ENCODE measurements at places on chromosomes 13 and 19. TPM values are rescaled to one million over a fixed set of nuclear protein-coding genes. Genes with fewer than 3 reads are reported as not detected.
A peak's percentile ranks its signal among the peaks of the same experiment; 100 is the strongest.

- H3K27ac ChIP-seq, result peak overlapping the region; percentile 88
- peak overlapping the region; percentile 92 for H3K4me3 ChIP-seq
- peak; percentile 33 for DNase-seq
- H3K36me3 ChIP-seq, result no peaks in the 10 kb centered on the region
- H3K4me1 ChIP-seq, result peaks cover 21% of the 10 kb centered on the region
Measured at GRCh38 chr19:2477732-2478191, 1.8 kb downstream of the GADD45B start.

Gene PLPP2
- total RNA-seq, result 0.92 TPM

- H3K27ac ChIP-seq, result no peak overlapping the region
- H3K4me3 ChIP-seq, result no peak overlapping the region
- H3K4me1 ChIP-seq, result peaks cover 4% of the 10 kb centered on the region
- no peaks in the 10 kb centered on the region for H3K36me3 ChIP-seq
Measured at GRCh38 chr13:112754281-112755025, 64.6 kb downstream of the ATP11A start.

DNA sequence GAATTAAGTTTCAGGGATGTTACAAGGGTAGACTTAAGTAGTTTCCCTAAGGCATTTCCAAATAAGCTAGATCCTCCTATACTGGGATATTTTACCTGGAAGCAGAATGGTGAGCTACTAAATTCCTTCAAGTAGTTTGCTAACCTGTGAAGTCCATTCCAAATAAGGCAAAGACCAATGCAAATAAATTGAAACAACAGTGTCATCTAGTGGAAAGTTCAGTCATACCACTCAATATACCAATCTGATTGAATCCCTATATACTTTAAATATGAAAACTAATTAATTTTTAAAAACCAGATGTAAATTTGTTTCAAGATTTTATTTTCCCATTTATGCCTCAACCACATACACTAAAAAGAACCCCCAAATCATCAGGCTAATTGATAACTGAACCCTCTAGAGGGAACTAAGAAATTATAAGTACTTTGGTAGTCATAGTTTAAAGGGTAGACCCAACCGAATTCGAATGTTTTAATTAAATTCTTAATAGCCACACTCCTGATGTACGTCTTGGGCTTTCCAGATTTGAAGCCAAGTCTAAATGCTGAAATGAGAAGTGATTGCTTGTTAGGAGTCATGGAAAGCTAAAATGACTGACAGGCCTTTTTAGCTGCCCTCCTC, 223.7 kb downstream of the TBC1D4 start:
- no peak overlapping the region for H3K4me3 ChIP-seq
- H3K27me3 ChIP-seq, result no peaks in the 10 kb centered on the region
- H3K4me1 ChIP-seq, result no peaks in the 10 kb centered on the region
- H3K27ac ChIP-seq, result no peak overlapping the region
- no peaks in the 10 kb centered on the region for H3K36me3 ChIP-seq
- no peak for DNase-seq

DNA sequence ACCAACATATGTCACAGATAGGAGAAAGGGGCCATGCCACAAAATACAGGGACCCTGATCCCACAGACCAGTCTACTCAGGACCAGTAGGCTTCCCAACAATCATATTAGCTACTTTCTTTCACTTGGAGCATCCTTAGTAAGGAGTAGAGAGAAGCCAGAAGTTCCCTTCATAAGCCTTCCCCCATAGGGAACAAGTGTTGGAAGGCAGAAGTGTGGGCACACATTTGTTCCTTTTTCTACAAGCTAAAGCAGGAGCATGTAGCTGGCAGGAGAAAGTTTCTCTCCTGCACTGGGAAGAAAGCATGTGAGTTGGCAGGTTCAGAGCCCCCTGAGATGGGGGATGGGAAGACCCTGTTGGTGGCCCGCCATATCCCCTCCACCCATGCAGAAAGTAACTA, 165.4 kb downstream of the KCTD12 start:
- no peak overlapping the region for H3K4me3 ChIP-seq
- peaks cover 21% of the 10 kb centered on the region for H3K4me1 ChIP-seq
- H3K27ac ChIP-seq, result no peak overlapping the region
- H3K27me3 ChIP-seq, result no peaks in the 10 kb centered on the region
- H3K36me3 ChIP-seq, result no peaks in the 10 kb centered on the region

Gene SH2D3A
- total RNA-seq, result not detected

Gene ALOX5AP
- 5.3 TPM for total RNA-seq

DNA sequence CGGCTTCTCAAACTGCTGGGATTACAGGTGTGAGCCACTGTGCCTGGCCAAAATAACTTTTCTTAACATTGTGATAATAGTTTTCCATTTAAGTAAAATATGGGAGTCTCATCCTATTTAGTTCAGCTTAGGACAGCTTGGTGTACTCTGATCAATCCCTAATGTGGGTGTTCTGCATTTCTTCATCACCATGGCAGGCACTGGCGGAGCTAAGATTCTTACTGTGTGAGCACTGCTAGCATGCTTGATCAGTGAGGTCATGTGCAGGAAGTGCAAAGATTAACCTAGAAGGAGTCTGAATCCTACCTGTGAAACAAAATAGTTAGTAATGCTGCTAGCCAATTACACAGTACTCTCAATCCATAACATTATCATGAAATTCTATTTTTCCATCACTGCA, 1684.2 kb upstream of the SLC10A2 start:
- no peaks in the 10 kb centered on the region for H3K27me3 ChIP-seq
- no peak overlapping the region for H3K4me3 ChIP-seq
- no peak overlapping the region for H3K27ac ChIP-seq
- H3K4me1 ChIP-seq, result no peaks in the 10 kb centered on the region

Gene CRX
- total RNA-seq, result not detected

Gene ZNF888
- total RNA-seq, result 0.24 TPM

Gene SELENOV
- not detected for total RNA-seq

DNA sequence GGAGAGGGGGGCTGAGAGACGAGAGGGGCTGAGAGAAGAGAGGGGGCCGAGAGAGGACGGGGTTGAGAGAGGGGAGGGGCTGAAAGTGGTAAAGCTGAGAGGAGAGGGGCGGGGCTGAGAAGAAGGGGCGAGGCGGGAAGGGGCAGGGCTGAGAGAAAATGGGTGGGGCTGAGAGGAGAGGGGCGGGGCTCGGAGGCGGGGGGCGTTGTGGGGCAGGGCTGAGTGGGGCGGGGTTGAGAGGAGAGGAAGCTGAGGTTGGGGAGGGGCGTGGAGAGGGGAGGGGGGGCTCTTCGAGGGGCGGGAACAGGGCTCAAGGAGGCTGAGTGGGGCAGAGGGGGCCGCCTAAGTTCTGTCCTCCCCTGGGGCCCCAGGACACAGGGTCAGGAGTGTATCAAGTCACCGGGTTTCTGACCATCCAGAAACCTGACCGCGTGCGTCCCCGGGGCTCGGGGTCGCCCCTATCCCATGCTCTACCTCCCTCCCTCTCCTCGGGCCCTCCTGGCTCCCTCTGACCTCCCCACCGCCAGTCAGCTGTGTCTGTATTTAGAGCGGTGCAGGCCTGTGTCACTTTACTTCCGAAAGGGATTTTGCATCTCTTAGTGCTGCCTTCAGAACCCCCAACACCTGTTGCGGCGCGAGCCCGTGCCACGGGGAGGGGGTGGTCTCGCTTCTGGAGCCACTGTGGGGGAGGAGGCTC, 38.6 kb upstream of the SEMA6B start:
- H3K4me1 ChIP-seq, result no peaks in the 10 kb centered on the region
- H3K27me3 ChIP-seq, result peaks cover 36% of the 10 kb centered on the region
- DNase-seq, result no peak
- no peaks in the 10 kb centered on the region for H3K36me3 ChIP-seq
- no peak overlapping the region for H3K4me3 ChIP-seq

Gene F2RL3
- 9.4 TPM for total RNA-seq

- H3K27ac ChIP-seq, result no peak overlapping the region
- peaks cover 14% of the 10 kb centered on the region for H3K4me1 ChIP-seq
- no peaks in the 10 kb centered on the region for H3K36me3 ChIP-seq
- H3K4me3 ChIP-seq, result peak overlapping the region; percentile 55
- H3K27me3 ChIP-seq, result peaks cover 8% of the 10 kb centered on the region
- peak; percentile 59 for DNase-seq
Measured at GRCh38 chr19:49019242-49019932, 2.5 kb upstream of the LHB start.

DNA sequence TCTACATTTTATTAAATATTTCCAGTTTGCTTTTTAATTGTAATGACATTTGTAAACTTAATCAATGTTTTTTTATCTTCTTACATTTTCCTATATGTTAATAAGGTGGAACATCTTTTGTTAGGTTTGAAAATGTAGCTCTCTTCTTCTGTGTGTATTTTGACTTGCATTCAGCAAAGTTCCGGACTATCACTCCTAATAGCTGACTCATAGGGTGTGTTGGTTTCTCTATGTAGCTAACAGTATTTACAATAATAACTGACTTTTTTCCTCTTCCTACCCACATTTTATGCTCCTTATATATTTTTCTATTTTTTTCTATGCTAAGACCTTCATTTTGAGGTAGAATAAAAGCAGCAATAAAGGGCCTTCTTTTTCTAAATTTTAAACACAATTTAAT, 28.1 kb downstream of the MYO16 start:
- no peak for DNase-seq
- H3K4me3 ChIP-seq, result no peak overlapping the region
- H3K36me3 ChIP-seq, result no peaks in the 10 kb centered on the region
- no peak overlapping the region for H3K27ac ChIP-seq
- no peaks in the 10 kb centered on the region for H3K27me3 ChIP-seq

Gene SLC8A2
- total RNA-seq, result not detected

GRCh38 chr19:12052091-12052496, 667 bp downstream of the ZNF878 start:
- H3K36me3 ChIP-seq, result no peaks in the 10 kb centered on the region
- H3K27ac ChIP-seq, result no peak overlapping the region
- no peak for DNase-seq
- peaks cover 10% of the 10 kb centered on the region for H3K27me3 ChIP-seq
- peak overlapping the region; percentile 60 for H3K4me3 ChIP-seq

- DNase-seq, result no peak
- no peak within 1 kb of the TSS for H3K4me3 ChIP-seq
- no peaks in the 10 kb centered on the region for H3K4me1 ChIP-seq
- H3K36me3 ChIP-seq, result no peaks in the 10 kb centered on the region
Measured at GRCh38 chr19:2359992-2360685, at the start of gene TMPRSS9. TSS of gene TMPRSS9 (plus strand) at chr19:2360265. CDS start at chr19:2389786, 29,521 bp downstream.

Gene LAIR1
- 2.9 TPM for total RNA-seq

DNA sequence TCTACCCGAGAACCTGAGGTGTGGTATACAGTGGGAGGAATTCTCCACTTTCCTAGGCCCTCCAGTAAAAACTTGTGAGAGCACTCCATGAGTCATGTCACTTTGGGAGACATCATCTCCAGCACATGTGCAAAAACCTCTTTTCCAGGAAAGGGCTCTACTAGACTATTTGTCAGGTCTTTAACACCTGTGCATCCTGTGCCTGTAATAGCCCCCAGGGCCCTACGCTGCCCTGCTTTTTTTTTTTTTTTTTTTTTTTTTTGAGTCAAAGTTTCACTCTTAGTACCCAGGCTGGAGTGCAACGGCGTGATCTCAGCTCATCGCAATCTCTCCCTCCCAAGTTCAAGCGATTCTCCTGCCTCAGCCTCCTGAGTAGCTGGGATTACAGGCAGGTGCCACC, 1.7 kb upstream of the ERVV-1 start:
- no peak overlapping the region for H3K4me3 ChIP-seq
- H3K4me1 ChIP-seq, result no peaks in the 10 kb centered on the region
- no peaks in the 10 kb centered on the region for H3K36me3 ChIP-seq
- H3K27me3 ChIP-seq, result no peaks in the 10 kb centered on the region

Gene KLC3
- total RNA-seq, result not detected

- H3K4me1 ChIP-seq, result no peaks in the 10 kb centered on the region
- no peak for DNase-seq
- no peak overlapping the region for H3K4me3 ChIP-seq
- no peaks in the 10 kb centered on the region for H3K27me3 ChIP-seq
Measured at GRCh38 chr19:22026687-22027086, 15.9 kb upstream of the ZNF208 start.

- H3K27me3 ChIP-seq, result peaks cover 16% of the 10 kb centered on the region
- DNase-seq, result peak; percentile 44
- H3K4me1 ChIP-seq, result peaks cover 6% of the 10 kb centered on the region
- H3K27ac ChIP-seq, result no peak overlapping the region
Measured at GRCh38 chr19:17385878-17386611, 8.0 kb downstream of the CCDC194 start.

- no peaks in the 10 kb centered on the region for H3K36me3 ChIP-seq
- H3K27ac ChIP-seq, result no peak overlapping the region
- no peak overlapping the region for H3K4me3 ChIP-seq
- no peaks in the 10 kb centered on the region for H3K4me1 ChIP-seq
Measured at GRCh38 chr19:31530781-31531180, 181.5 kb upstream of the TSHZ3 start.

DNA sequence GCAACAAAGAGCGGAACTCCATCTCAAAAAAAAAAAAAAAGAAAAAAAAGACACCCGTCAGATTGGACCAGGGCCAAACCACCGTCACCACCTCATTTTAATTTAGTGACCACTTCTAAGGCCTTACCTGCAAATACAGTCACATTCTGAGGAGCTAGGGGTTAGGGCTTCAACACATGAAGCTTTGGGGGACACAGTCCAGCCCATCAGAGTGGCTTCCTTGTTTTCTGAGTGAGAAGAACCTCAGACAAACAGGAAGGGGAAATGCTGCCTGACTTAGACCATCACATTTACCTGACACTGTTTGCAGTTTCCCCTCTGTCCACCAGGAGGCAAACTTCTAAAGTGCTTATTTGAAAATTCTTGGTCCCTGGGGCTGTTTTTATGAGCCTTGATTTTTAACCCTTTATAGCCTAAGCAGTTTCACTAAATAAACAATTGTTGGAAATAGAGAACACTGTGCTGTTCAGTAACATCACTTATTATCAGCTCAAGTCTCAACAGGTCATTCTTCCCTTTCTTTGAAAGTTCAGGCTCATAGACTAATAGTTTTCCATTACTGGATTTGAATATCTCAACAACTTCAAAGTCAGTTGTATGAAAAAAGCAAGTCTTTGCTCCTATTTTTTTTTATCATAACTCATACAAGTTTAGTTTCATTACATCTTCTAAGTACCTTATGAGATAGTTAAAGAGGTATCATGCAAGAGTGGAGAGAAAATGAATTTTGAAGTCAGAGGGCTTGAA, 74.9 kb upstream of the WASF3 start:
- no peaks in the 10 kb centered on the region for H3K4me1 ChIP-seq
- H3K4me3 ChIP-seq, result peak overlapping the region; percentile 20
- no peaks in the 10 kb centered on the region for H3K36me3 ChIP-seq
- peak; percentile 46 for DNase-seq

- H3K4me1 ChIP-seq, result no peaks in the 10 kb centered on the region
- no peaks in the 10 kb centered on the region for H3K27me3 ChIP-seq
- no peak for DNase-seq
- no peak overlapping the region for H3K4me3 ChIP-seq
Measured at GRCh38 chr13:112242777-112243176, 133.4 kb upstream of the SPACA7 start.

Gene APOE
- 36.5 TPM for total RNA-seq

DNA sequence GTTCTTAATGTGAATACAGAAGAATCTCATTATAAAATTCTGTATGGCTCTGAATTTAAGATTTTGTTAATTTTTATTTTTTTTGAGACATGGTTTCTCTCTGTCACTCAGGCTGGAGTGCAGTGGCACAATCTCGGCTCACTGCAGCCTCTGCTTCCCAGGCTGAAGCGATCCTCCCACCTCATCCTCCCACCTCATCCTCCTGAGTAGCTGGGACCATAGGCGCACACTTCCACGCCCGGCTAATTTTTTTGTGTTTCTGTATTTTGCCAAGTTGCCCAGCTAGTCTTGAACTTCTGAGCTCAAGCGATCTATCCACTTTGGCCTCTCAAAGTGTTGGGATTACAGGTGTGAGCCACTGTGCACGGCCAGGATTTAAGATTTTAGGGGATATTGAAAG, 14.3 kb downstream of the CYP2A7 start:
- H3K4me3 ChIP-seq, result no peak overlapping the region
- H3K27ac ChIP-seq, result no peak overlapping the region
- H3K4me1 ChIP-seq, result no peaks in the 10 kb centered on the region
- no peaks in the 10 kb centered on the region for H3K36me3 ChIP-seq
- no peak for DNase-seq

All from gastrocnemius medialis (tissue), 4 donors.